ENCODE measurements at places on chromosomes 4 and X. TPM values are rescaled to one million over a fixed set of nuclear protein-coding genes. Genes with fewer than 3 reads are reported as not detected.

GRCh38 chr4:445410-445809 is 53.5 kb downstream of the ZNF721 start:
- DNase-seq = no peak

GRCh38 chr4:145956288-145956890 is 17.8 kb upstream of the ZNF827 start:
- no peak for DNase-seq

- DNase-seq = no peak
Observed at GRCh38 chr4:66741081-66741480, 804.2 kb downstream of the CENPC start.

DNA sequence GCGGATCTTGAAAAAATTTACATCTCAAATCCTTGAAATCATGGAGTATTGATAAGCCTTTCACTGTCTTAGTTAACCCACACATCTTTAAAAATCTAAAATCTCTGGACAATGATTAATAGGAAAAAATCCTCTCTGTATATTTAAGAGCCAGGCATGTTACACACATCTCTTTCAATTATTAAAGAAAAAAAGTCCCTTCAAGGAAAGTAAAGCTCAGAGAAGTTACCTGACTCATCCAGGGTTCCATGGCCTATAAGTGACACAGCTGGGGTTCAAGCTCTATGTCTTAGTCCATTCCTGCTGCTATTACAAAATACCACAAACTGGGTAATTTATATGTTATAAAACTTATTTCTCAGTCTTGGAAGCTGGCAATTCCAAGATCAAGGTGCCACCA is 14.2 kb upstream of the FGF16 start:
- DNase-seq = no peak

TFDP3 gene
- not detected for total RNA-seq
